ENCODE measurements at places on chromosomes 1 and 21.

DNA sequence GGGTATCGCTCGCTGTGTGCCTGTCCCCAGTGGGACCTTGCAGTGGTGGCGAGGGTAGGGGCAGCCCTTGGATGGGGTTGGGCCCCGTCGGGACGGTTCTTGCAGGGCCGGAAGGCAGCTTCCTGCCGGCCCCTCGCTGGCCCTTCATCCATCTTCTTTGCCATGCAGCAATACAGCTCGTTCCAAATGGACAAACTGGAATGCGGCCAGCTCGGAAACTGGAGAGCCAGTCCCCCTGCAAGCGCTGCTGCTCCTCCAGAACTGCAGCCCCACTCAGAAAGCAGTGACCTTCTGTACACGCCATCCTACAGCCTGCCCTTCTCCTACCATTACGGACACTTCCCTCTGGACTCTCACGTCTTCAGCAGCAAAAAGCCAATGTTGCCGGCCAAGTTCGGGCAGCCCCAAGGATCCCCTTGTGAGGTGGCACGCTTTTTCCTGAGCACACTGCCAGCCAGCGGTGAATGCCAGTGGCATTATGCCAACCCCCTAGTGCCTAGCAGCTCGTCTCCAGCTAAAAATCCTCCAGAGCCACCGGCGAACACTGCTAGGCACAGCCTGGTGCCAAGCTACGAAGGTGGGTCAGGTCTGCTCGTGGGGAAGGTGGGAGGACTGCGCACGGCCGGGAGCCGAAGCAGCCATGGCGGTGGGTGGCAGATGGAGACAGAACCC, 45.8 kb downstream of the SIM2 start:
- peak; percentile 73 for DNase-seq

GRCh38 chr1:59638231-59638711, 176.5 kb upstream of the HOOK1 start:
- no peak for DNase-seq

- DNase-seq, result no peak
Observed at GRCh38 chr1:81410941-81411340, 389.8 kb upstream of the ADGRL2 start.

- DNase-seq, result no peak
Observed at GRCh38 chr1:84619383-84620102, 45.3 kb upstream of the CTBS start.

GRCh38 chr1:150516050-150516591, 569 bp downstream of the FALEC start:
- no peak for DNase-seq

- no peak for DNase-seq
Observed at GRCh38 chr1:195806060-195806459, 802.2 kb downstream of the KCNT2 start.

GRCh38 chr1:101137144-101138126, 99.4 kb upstream of the S1PR1 start:
- DNase-seq, result no peak

GRCh38 chr1:67274623-67275325, 32.9 kb upstream of the IL12RB2 start:
- no peak for DNase-seq

- no peak for DNase-seq
Observed at GRCh38 chr1:96072021-96072420, 649.6 kb upstream of the PTBP2 start.

- no peak for DNase-seq
Observed at GRCh38 chr1:7293702-7294629, 477.1 kb upstream of the VAMP3 start.
